CD4-positive, alpha-beta T cell treated with Interleukin-10 for 1 hour (primary cell): ENCODE measurements at places on chromosomes 5 and 9.
A peak's percentile ranks its signal among the peaks of the same experiment; 100 is the strongest.

DNA sequence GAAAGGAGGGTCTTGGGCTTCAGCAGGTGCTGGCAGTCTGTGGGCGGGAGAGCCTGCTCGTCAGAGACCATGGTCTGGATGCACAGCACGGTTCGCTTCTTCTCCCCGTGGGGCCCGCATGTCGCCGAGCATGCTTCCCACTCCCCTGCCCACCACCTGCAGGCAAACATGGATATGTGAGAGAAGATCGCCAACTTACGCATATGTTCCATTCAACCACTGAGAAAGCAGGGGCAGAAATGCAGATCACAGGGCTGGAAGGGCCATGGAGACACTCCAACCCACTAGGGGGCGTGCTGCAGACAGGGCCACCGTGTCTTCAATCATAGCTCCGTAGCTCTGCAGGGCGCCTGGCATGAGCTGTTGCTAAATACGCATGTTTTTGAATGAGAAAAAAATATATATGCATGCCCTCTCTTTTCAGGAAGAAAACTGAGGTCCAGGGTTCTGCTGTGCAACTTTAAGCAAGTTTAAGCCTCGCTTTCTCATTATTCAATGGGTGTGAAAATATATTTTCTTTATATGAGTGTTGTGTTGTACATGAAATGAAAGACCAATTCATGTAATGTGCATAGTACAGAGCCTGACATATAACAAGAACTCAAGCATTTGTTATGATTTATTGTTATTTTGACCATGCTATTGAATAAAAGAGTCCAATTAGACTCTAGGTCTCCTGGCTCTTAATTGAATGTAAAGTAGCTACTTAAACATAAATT lies 148.0 kb downstream of the TARS1 start:
- peak; percentile 21 for DNase-seq

GRCh38 chr5:68894673-68895072 lies 199.1 kb upstream of the SLC30A5 start:
- no peak for DNase-seq

DNA sequence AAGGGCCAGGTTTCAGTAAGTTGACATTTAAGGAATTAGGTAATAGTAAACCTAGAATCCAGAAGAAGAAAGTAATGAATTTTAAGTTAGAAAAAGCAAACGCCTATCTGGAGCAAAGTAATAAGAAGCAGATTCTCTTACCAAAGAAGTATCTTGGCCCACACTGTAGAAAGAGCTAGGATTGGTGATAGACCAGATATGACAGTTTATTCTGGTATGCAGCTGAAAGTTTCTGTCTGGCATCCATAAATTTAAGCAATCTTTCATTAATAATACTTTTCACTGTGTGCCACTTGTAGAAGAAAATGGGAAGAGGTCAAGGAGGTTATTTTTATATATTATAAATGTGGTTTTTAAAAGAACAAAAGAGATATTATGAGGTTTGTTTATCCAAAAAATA lies 3.0 kb downstream of the RECK start:
- no peak for DNase-seq

DNA sequence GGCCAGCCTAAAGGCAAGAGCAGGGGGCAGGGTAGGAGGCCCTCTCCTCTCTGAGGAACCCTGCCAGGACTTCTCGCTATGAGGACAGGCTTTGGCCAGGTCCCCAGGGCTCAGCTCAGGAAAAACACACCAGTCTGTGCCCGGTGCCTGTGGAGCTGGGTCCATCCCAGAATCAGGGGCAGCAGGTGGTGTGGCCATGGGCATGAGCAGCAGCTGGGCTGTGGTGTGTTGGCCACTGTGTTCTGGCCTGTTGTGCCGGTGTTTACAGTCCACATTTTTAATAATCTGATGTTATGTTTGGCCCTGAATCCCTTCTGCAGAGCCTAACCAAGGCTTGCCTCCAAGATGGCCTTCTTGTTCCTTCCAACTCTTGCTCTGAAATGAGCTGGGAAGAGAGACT lies 77.0 kb downstream of the FGF18 start:
- DNase-seq, result no peak

DNA sequence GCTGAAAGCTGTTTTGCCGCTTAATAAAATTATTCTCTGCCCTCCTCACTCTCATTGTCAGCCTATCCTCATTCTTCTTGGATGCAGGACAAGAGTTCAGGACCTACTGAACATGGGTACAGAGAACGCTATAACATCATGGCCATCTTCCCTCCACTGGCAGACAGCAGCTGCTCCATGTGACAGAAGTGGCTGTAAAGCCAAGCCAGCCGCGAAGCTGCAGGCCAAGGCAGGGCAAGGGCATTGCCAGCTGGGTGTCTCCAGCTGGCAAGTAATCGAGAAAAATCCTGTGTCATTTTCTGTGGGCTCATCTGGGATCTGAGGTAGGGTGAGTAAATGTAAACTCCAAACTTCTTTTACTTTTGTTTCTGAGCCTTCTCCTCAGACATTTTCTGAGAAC lies 84.8 kb downstream of the SLC25A46 start:
- no peak for DNase-seq

DNA sequence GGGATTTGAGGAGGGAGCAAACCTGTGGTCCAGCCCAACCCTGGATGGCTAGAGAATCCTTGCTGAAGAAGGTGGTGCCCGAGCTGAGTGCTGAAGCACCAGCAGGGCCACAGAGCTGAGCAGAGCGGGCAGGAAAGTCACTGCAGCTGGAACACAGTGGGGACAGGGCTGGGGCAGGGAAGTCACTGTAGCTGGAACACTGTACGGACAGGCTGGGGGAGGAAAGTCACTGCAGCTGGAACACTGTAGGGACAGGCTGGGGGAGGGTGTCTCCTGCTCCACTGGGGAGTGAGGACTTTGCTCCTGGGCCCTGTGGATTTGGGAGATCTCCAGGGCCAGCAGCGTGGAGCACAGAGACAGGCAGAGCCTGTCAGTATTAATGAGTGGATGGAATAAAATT lies 9.0 kb upstream of the SUSD3 start:
- DNase-seq, result no peak
